Lung (tissue), 17 donors: ENCODE measurements at places on chromosomes 16 and 17. TPM values are rescaled to one million over a fixed set of nuclear protein-coding genes. Genes with fewer than 3 reads are reported as not detected.

DNA sequence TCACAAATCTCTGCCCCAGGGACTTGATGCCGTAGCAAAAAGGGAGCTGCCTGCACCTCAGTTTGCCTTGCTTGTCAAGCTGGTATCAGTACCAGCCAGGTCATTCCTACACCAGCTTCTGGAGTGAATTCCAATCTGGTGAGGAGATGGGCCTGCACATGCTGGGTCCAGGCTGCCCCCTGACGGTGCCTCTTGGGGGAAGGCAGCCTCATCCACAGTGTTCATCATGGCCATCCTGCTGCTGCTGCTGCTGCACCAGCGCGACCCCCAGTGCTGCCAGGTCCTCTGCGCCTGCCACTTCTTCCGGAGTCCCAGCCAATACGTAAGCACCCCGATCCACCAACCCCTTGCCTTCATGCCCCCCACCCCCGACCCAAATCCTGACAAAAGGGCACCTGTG lies 8.3 kb downstream of the MRPL27 start:
- no peak overlapping the region for H3K4me3 ChIP-seq

- peaks cover 2% of the 10 kb centered on the region for H3K4me1 ChIP-seq
- DNase-seq: peak; percentile 96
- no peaks in the 10 kb centered on the region for H3K36me3 ChIP-seq
Observed at GRCh38 chr17:27446569-27447301, 9.5 kb upstream of the KSR1 start.

- no peak overlapping the region for H3K4me3 ChIP-seq
- no peaks in the 10 kb centered on the region for H3K27me3 ChIP-seq
- no peaks in the 10 kb centered on the region for H3K36me3 ChIP-seq
- H3K4me1 ChIP-seq: no peaks in the 10 kb centered on the region
- H3K27ac ChIP-seq: no peak overlapping the region
Observed at GRCh38 chr17:79531191-79532095, 79.4 kb downstream of the RBFOX3 start.

DNA sequence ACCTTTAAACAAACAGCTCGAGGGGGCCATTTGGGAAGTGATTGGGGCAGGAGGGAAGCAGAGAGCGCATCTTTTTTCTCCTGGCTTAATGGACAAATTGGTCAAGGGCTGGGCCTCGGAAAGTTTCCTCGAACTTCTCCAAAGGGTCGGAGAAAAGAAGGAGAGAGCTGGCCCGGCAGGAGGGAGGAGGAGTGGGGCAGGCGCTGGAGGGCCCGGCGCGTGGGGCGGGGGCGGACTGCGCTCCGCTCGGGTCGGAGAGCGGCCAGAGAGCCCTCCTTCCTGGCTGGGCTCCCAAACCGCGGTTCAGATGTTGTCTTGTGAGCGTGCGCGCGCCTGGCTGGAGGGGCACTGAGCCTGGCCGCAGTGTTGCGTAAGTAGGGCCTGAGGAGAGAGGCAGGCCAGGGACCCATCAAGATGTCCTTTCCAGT lies 1.2 kb downstream of the MMP2 start:
- H3K36me3 ChIP-seq: no peaks in the 10 kb centered on the region
- peaks cover 37% of the 10 kb centered on the region for H3K4me1 ChIP-seq
- H3K27me3 ChIP-seq: no peaks in the 10 kb centered on the region
- H3K4me3 ChIP-seq: peak overlapping the region; percentile 42
- peak overlapping the region; percentile 89 for H3K27ac ChIP-seq
- DNase-seq: peak; percentile 94

GRCh38 chr16:31535737-31536136 lies 8.0 kb downstream of the AHSP start:
- no peaks in the 10 kb centered on the region for H3K36me3 ChIP-seq
- no peaks in the 10 kb centered on the region for H3K27me3 ChIP-seq
- no peak overlapping the region for H3K4me3 ChIP-seq
- H3K27ac ChIP-seq: no peak overlapping the region

The CA7 gene
- not detected for total RNA-seq
